ENCODE measurements at places on chromosomes 1 and 21. TPM values are rescaled to one million over a fixed set of nuclear protein-coding genes. Genes with fewer than 3 reads are reported as not detected.

DNA sequence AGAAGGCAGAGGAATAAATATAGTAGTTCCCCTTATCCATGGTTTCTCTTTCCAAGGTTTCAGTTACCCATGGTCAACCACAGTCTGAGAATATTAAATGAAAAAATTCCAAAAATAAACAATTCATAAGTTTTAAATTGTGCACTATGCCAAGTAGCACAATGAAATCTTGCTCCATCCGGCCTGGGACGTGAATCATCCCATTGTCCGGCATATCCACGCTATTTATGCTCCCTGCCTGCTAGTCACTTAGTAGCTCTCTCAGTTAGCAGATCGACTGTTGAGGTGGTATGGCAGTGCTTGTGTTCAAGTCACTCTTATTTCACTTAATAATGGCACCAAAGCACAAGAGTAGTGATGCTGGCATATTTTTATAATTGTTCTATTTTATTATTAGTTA, 58.6 kb upstream of the ARHGAP29 start:
- no peak for DNase-seq

GRCh38 chr1:52676249-52676903, 21.8 kb downstream of the COA7 start:
- no peak for DNase-seq

Gene ATP1A4
- not detected for total RNA-seq

Gene IGSF3
- 34.8 TPM for total RNA-seq

GRCh38 chr1:3466366-3467075, 12.1 kb downstream of the ARHGEF16 start:
- DNase-seq, result no peak

DNA sequence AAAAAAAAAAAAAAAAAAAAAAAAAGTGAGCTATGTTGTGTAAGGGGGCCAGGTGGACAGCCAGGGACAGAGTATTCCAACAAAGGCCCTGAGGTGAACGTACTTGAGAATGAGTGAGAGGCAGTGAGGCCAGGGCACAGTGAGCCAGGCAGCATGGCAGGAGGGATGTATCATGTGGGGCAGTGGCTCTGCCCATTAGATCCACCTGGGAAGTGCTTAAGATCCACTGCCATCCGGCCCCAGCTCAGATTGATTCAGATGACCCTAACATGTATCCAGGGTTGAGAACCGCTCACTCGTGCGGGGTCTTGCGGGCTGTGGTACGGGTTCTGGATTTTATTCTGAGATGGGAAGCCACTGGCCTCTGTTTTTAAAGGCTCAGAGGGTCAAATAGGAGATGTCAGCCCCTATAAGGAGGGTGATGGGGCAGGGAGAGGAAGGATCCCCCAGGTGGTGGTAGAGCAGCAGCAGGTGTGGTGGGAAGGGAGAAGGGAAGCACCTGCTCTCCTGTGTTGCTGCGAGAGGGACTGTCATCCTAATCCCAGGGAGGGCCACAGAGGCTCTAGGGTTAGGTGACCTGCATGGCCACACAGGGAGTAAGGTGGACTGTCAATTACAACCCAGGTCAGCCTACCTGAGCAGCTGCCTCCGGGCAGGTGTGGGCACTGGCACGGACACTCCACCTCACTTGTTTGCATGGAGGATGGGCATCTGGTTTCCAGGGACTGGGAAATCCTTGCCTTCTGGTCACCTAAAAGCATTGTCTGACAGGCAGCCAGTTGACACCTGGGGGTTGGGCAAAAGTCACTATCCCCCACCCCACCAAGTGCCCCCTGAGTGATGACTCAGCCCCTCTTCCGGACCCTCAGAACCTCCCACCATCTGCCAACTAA, 31.6 kb downstream of the CDK18 start:
- DNase-seq, result no peak
